ENCODE measurements at places on chromosomes 1 and 21.

DNA sequence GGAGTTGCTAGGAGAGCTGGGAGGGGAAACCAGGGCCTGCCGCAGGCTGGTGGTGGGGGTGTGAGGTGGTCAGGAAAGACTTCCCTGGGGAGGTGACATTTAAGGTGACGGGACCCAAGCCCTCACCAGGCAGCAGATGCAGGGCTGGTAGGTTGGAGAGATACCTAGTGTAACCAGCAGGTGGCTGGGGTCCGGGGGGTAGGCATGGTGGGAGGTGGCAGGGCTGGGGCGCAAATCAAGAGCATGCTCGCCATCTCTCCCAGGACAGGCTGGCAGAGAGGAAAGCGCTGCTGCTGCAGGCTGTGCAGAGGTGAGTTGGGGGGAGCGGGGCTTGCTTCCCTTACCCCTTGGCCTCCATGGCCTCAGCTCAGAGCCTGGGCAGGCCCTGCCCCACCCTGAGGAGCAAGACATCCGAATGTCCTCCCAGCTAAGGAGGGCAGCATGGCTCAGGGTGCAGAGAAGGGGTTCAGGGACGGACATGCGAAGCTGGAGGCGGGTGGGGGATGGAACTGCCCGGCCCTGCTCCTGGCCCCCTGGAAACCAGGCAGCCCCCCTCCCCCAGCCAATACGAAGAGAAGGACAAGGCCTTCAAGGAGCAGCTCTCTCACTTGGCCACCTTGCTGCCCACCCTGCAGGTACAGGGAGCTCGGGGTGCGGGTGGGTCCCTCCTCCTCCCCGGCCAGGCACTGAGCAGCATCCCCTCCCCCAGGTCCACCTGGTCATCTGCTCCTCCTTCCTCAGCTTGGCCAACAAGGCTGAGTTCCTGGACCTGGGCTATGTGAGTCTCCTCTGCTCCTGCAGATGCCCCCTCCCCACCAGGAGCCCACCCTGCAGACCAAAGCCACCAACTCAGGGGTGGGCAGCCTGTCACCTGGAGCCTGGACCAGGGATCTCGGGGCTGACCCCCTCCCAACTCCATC, 4.0 kb downstream of the RNF207 start:
- DNase-seq: no peak

- DNase-seq: no peak
Observed at GRCh38 chr1:223077247-223077833, 65.7 kb downstream of the TLR5 start.

GRCh38 chr1:232357416-232357815, 272.5 kb downstream of the SIPA1L2 start:
- no peak for DNase-seq

GRCh38 chr21:41210426-41211059, 42.6 kb downstream of the BACE2 start:
- no peak for DNase-seq

DNA sequence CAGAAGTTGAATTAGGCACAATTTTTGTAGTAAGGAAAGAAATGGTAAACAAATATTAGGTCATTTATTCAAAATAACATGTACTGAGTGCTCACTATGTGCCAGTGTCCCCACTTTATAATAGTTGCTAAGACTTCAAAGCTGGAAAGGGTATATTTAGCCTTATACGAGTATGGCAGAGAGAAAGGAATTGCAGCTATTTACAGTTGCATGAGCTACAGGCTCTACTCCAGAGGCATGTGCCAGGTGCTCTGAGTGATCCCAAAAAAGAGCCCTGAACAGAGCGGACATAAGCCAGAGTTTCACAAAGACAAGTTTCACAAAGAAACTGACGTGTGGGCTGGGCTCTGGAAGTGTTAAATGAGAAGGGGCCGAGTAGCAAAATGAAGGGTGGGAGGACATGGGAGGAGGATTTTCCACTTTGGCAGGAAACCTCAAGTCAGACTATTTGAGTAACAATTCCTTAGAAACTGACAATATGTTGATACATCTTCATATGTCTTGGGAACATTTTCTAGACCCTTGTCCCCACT, 40.9 kb downstream of the FASLG start:
- DNase-seq: no peak

DNA sequence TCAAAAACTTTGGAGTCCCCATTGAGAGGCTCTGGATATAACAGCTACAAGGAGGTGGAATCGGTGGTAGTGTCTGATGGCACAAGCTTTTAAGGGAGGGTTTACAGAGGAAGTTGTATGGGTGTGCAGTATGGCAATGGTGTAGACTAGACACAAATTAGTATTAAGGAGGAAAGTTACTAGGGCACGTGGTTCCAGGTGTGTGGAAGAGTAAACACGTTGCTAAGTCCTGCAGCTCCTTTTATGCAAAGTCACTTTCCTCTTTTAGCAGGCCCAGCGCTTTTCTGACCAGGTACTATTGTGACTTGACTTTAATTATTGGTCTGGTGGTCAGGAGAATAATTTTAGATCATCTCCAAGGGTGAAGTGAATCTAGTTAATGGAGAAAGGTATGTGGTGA, 287.5 kb upstream of the B3GALT2 start:
- no peak for DNase-seq

DNA sequence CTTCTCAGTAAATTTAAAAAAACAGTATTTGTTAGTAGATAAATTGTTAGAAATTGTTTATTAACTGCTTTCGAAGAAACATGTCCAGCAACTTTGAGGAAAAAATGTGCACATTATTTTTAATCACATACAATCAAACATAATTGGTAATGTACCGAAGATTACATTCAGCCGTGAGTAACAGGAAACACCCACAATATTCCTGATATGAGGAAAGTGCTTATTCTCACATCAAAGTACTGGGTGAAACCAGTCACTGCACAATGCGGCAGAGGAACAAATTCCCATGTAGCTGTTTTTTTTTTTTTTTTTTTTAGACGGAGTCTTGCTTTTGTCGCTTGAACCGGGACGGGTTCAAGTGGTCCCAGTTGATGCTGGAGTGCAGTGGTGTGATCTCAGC, 9.7 kb downstream of the ACBD3 start:
- no peak for DNase-seq

- no peak for DNase-seq
Observed at GRCh38 chr1:88111816-88112215, 572.3 kb upstream of the PKN2 start.

DNA sequence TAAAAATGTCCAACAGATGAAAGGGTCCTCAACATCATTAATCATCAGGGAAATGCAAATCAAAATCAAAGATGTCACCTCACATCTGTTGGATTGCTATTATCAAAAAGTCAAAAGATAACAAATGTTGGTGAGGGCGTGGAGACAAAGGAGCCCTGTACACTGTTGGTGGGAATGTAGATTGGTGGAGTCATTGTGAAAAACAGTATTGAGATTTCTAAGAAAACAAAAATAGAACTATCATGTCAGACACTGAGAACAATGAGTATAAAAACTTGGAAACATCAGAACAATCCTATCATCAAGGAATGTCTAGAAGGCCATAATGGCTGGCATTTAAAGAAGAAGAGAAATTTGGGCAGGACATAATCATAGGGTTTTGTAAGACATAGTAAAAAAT, 209.2 kb upstream of the PTGFR start:
- DNase-seq: no peak

GRCh38 chr21:15614766-15615165, 115.0 kb upstream of the USP25 start:
- no peak for DNase-seq

DNA sequence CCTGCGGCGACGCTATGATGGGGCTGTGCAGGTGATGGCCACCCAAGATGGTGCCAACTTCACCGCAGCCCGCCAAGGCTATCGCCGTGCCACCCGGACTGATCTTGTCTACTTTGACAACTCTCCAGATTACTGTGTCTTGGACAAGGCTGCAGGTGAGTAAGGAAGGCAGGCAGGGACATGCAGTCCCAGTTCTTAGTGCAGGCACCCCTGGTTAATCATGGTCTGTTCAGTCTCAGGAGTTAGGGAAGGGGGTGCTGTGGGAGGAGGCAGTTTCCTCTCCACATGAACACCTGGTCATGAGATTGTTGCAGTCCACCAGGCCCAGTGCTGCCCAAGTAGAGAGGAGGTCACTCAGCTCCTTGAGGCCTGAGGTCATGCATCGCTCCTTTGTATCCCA, 8.5 kb downstream of the WNT2B start:
- no peak for DNase-seq

- DNase-seq: no peak
Observed at GRCh38 chr21:14382486-14382834, 486 bp downstream of the HSPA13 start.

DNA sequence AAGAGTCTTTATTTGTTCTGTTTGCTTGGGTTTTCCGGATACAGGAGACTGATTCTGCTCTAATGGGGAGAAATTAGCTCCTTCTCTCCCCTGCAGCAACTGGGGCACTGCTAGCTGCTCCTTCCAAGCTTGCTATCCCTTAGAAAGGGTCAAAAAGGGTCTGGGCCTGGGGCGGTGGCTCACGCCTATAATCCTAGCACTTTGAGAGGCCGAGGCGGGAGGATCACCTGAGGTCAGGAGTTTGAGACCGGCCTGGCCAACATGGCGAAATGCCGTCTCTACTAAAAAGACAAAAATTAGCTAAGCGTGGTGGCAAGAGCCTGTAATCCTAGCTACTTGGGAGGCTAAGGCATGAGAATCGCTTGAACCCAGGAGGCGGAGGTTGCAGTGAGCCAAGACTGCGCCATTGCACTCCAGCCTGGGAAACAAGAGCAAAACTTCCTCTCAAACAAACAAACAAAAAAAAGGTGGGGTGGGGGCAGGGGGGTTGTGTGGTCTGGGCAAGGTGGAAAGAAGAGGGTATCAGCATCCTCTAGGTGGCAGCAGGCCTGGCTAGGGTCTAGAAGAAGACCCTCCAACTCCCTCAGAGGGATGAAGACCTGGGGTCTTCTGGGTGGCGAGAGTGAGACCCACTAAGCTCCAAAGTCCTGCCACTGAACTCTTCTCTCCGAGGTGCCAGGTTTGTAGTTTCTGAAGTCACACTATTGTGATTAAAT, 15.4 kb upstream of the TBX15 start:
- no peak for DNase-seq

DNA sequence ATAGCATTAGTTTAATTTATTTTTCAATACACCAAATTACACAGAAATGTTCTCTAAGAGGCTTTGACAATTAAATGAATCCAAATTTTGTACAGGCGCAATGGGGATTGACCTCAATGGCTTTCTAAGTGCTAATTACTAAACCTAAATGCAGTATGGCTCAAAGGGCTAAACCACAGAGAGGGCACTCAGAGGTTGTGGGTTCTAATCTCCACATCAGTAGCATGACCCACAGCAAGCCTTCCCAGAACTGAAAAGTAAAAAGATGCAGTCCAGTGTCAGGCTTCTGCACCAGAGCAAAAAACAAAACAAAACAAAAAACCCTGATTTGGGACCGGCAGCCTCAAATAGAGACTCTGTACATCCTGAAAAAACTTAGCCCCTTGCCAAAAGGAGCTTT, 579.2 kb upstream of the PKN2 start:
- DNase-seq: no peak

DNA sequence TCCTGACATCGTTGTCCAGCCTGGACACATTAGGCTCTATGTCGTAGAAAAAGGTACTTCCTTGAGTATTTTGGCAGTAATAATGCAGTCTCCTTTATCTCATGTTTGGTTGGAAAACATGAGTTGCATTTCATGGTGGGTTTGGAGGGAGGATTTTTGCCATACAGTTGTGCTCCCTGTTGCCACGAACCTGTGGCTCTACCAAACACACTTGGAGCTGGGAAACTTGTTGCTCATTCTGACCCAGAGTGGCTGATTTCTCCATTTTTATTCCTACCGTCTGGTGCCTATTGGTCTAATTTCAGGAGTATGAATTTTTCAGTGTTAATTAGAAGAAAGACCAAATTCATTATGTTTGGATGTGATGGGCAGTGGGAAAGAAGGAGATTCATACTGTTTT, 50.7 kb downstream of the MPZL1 start:
- DNase-seq: no peak

GRCh38 chr1:205590457-205590768, 41.4 kb downstream of the ELK4 start:
- DNase-seq: no peak

GRCh38 chr1:3470650-3471355, 16.3 kb downstream of the ARHGEF16 start:
- no peak for DNase-seq

DNA sequence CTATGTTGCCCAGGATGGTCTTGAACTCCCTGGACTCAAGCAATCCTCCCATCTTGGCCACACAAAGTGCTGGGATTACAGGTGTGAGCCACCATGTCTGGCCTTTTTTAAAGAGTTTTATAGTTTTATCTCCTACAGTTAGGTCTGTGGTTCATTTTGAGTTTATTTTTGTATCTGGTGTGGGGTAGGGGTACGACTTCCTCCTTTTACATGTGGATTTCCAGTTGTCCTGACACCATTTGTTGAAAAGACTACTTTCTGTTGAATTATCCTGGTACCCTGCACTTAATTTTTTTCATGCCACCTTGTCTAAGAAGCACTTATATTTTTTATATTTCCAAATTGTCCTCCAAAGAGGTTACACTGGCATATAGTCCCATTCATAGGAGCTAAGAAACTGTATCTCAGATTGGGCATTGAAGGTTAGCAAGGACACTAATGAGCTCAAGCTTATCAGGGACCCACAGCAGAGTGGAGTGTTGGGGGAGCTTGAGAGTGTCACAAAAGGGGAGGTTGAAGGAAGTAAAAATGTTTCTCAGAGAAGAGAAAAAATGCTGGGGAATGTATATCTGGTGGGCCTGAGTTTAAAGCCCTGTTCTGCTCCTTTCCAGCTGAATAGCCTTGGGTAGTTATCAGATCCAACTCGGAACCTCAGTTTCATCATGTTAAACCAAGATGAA, 23.4 kb upstream of the MEF2D start:
- no peak for DNase-seq

- no peak for DNase-seq
Observed at GRCh38 chr1:198278943-198279342, 122.1 kb downstream of the NEK7 start.

- no peak for DNase-seq
Observed at GRCh38 chr21:34260277-34261008, 103.4 kb upstream of the KCNE2 start.

GRCh38 chr1:204931313-204931712, 60.7 kb downstream of the NFASC start:
- no peak for DNase-seq

DNA sequence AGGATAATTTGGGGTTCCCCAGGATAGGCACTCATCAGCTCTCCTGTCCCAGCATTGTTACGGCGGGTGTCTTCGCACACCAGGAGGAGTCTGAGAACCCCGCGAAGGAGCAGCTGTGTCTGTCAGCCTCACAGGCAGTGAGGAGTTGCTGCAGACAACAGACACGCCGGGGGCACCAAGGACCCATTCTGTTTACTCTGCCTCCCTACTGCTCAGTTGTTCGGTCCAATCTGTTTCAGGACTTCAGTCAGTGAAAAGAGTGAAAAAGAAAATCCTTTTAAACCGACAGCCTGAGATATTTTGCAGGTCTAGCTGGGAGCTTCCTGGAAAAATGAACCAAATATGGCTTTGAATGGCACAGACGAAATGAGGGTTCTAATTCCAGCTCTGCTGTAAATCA, 288.4 kb downstream of the OMA1 start:
- DNase-seq: no peak
